ENCODE measurements at places on chromosomes 2 and 18. TPM values are rescaled to one million over a fixed set of nuclear protein-coding genes. Genes with fewer than 3 reads are reported as not detected.

The DES gene
- not detected for total RNA-seq

The CHRNA1 gene
- 0.23 TPM for total RNA-seq

The VAMP5 gene
- not detected for total RNA-seq

The CIB4 gene
- total RNA-seq: not detected

The EFR3B gene
- total RNA-seq: 4.6 TPM

The DAPL1 gene
- not detected for total RNA-seq

The TM4SF20 gene
- total RNA-seq: not detected

The EDAR gene
- total RNA-seq: 0.04 TPM

The REG3A gene
- not detected for total RNA-seq

The CD8B gene
- not detected for total RNA-seq

The EIPR1 gene
- total RNA-seq: 90.1 TPM

The IL1RL2 gene
- 0.11 TPM for total RNA-seq

The CXCR2 gene
- total RNA-seq: not detected

The TEKT4 gene
- not detected for total RNA-seq

The M1AP gene
- total RNA-seq: not detected

The GCC2 gene
- total RNA-seq: 7.3 TPM

The ACMSD gene
- total RNA-seq: not detected

The DSC1 gene
- not detected for total RNA-seq

The CXCR4 gene
- total RNA-seq: 2.1 TPM

The TUBA3E gene
- total RNA-seq: not detected
